A549 treated with CORT108297 at 1 μM for 4 hours (cell line): ENCODE measurements at places on chromosomes 5 and 9. TPM values are rescaled to one million over a fixed set of nuclear protein-coding genes. Genes with fewer than 3 reads are reported as not detected.

The PCDHB10 gene
- 0.02 to 0.03 TPM in 2 of 5 replicates, not detected in the others for total RNA-seq

The FAM163B gene
- not detected in 5 replicates for total RNA-seq

The SPATA31C1 gene
- not detected in 5 replicates for total RNA-seq

The SAXO1 gene
- not detected in 5 replicates for total RNA-seq

The ANKRD31 gene
- 0.03 to 0.07 TPM (median 0.05 TPM) in 5 replicates for total RNA-seq

The MBLAC2 gene
- total RNA-seq = 1.9 to 3.0 TPM (median 2.8 TPM) in 5 replicates

The SPARC gene
- total RNA-seq = 15.6 to 28.5 TPM (median 22.9 TPM) in 5 replicates

The MARCOL gene
- total RNA-seq = not detected in 5 replicates

The NR4A3 gene
- total RNA-seq = 1.9 to 3.2 TPM (median 2.3 TPM) in 5 replicates

The SPATA31A3 gene
- total RNA-seq = not detected in 5 replicates

The SPATA31D4 gene
- total RNA-seq = not detected in 5 replicates

The SLIT3 gene
- 13.1 to 21.4 TPM (median 17.2 TPM) in 5 replicates for total RNA-seq

The AIF1L gene
- 1.4 to 1.6 TPM (median 1.5 TPM) in 5 replicates for total RNA-seq

The PDLIM4 gene
- 0.26 to 0.80 TPM (median 0.44 TPM) in 4 of 5 replicates, not detected in the other for total RNA-seq

The ENHO gene
- 0.82 to 2.8 TPM (median 2.4 TPM) in 5 replicates for total RNA-seq

The HAVCR1 gene
- 27.4 to 42.0 TPM (median 37.2 TPM) in 5 replicates for total RNA-seq

The FBN2 gene
- total RNA-seq = 11.7 to 19.7 TPM (median 17.5 TPM) in 5 replicates

The UBAC1 gene
- total RNA-seq = 28.0 to 37.2 TPM (median 34.0 TPM) in 5 replicates

The ANKRD34B gene
- 0.04 to 0.18 TPM (median 0.07 TPM) in 5 replicates for total RNA-seq

The SLCO4C1 gene
- 0.02 TPM in 1 of 5 replicates, not detected in the others for total RNA-seq

The MLANA gene
- not detected in 5 replicates for total RNA-seq

The STING1 gene
- total RNA-seq = 0.89 to 1.6 TPM (median 0.93 TPM) in 5 replicates

The RANBP3L gene
- total RNA-seq = not detected in 5 replicates

The GFI1B gene
- total RNA-seq = 0.03 to 0.14 TPM (median 0.12 TPM) in 3 of 5 replicates, not detected in the others

The SPZ1 gene
- not detected in 5 replicates for total RNA-seq

The FRMD3 gene
- 2.2 to 3.3 TPM (median 2.9 TPM) in 5 replicates for total RNA-seq

The TAF11L5 gene
- not detected in 5 replicates for total RNA-seq

The SELENOP gene
- 0.18 to 0.40 TPM (median 0.25 TPM) in 5 replicates for total RNA-seq

The SPINK4 gene
- 0.28 TPM in 1 of 5 replicates, not detected in the others for total RNA-seq

The C9orf50 gene
- 0.10 to 0.12 TPM in 2 of 5 replicates, not detected in the others for total RNA-seq

The EPB41L4A gene
- 1.4 to 1.9 TPM (median 1.7 TPM) in 5 replicates for total RNA-seq

The SHISAL2B gene
- 0.18 TPM in 1 of 5 replicates, not detected in the others for total RNA-seq

The LCN6 gene
- total RNA-seq = not detected in 5 replicates

The KIF24 gene
- total RNA-seq = 3.0 to 3.7 TPM (median 3.3 TPM) in 5 replicates

The SLC25A48 gene
- total RNA-seq = 0.12 to 0.34 TPM (median 0.24 TPM) in 4 of 5 replicates, not detected in the other

The TCF7 gene
- 12.6 to 16.6 TPM (median 15.3 TPM) in 5 replicates for total RNA-seq

The PIK3R1 gene
- total RNA-seq = 4.6 to 6.1 TPM (median 5.9 TPM) in 5 replicates

The PCDHA9 gene
- total RNA-seq = 0.01 TPM in 1 of 5 replicates, not detected in the others

The GEMIN5 gene
- total RNA-seq = 22.3 to 27.3 TPM (median 24.0 TPM) in 5 replicates

The SLC6A7 gene
- 0.02 to 0.05 TPM (median 0.03 TPM) in 4 of 5 replicates, not detected in the other for total RNA-seq

The SPRY4 gene
- total RNA-seq = 5.0 to 7.6 TPM (median 6.1 TPM) in 5 replicates

The HCN1 gene
- total RNA-seq = not detected in 5 replicates

The LRRC19 gene
- total RNA-seq = not detected in 5 replicates

The RHOBTB3 gene
- 6.0 to 8.7 TPM (median 8.1 TPM) in 5 replicates for total RNA-seq

The C5orf52 gene
- not detected in 5 replicates for total RNA-seq

The CDO1 gene
- total RNA-seq = 0.08 TPM in 1 of 5 replicates, not detected in the others

The TAF7 gene
- 61.5 to 85.8 TPM (median 70.6 TPM) in 5 replicates for total RNA-seq

The GCNT4 gene
- total RNA-seq = 0.39 to 0.47 TPM (median 0.43 TPM) in 5 replicates

The LCN9 gene
- not detected in 5 replicates for total RNA-seq

The SOHLH1 gene
- not detected in 5 replicates for total RNA-seq

The CFAP77 gene
- 0.06 to 0.24 TPM (median 0.22 TPM) in 3 of 5 replicates, not detected in the others for total RNA-seq

The NUTM2F gene
- not detected in 5 replicates for total RNA-seq

The RANBP17 gene
- total RNA-seq = 2.0 to 2.5 TPM (median 2.1 TPM) in 5 replicates

The CTSV gene
- total RNA-seq = 11.6 to 15.8 TPM (median 13.0 TPM) in 5 replicates
